Osteoblast (primary cell): ENCODE measurements at places on chromosomes 11 and 22. TPM values are rescaled to one million over a fixed set of nuclear protein-coding genes. Genes with fewer than 3 reads are reported as not detected.

- peak overlapping the region; percentile 5 for H3K27ac ChIP-seq
- no peak for DNase-seq
- peaks cover 24% of the 10 kb centered on the region for H3K4me1 ChIP-seq
- no peak overlapping the region for H3K4me3 ChIP-seq
Measured at GRCh38 chr11:74269161-74269811, 42.2 kb downstream of the P4HA3 start.

DNA sequence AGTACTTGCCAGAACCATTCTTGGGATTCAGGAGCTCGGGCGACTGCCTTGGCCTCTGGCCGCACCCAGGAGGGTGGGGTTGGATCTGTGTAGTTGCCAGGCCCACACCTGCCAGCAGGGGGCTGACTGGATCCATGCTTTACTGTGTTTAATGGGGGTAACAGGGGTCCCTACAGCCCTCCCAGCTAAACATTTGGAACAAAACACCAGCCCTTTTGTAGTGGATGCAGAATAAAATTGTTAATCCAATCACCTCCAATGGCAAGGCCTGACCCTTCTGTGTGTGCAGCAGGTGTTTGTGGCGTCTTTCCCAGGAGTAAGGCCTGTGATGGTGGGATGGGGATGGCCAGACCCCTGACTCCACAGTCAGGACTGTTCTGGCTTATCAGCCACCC, 22.5 kb downstream of the SUN2 start:
- no peaks in the 10 kb centered on the region for H3K27me3 ChIP-seq
- H3K4me1 ChIP-seq = no peaks in the 10 kb centered on the region
- no peak overlapping the region for H3K27ac ChIP-seq
- peak; percentile 91 for DNase-seq
- no peak overlapping the region for H3K4me3 ChIP-seq

GRCh38 chr11:3942956-3943497, 87.6 kb downstream of the STIM1 start:
- no peak overlapping the region for H3K4me3 ChIP-seq
- H3K27me3 ChIP-seq = no peaks in the 10 kb centered on the region
- H3K36me3 ChIP-seq = no peaks in the 10 kb centered on the region
- H3K27ac ChIP-seq = peak overlapping the region; percentile 21
- peak; percentile 42 for DNase-seq

GRCh38 chr11:130721023-130721681, 195.1 kb downstream of the SNX19 start:
- peaks cover 35% of the 10 kb centered on the region for H3K27me3 ChIP-seq
- peaks cover 28% of the 10 kb centered on the region for H3K4me1 ChIP-seq
- no peak overlapping the region for H3K4me3 ChIP-seq
- no peak for DNase-seq
- no peaks in the 10 kb centered on the region for H3K36me3 ChIP-seq

GRCh38 chr11:35838071-35838470, 105.8 kb upstream of the LDLRAD3 start:
- H3K4me1 ChIP-seq = no peaks in the 10 kb centered on the region
- H3K4me3 ChIP-seq = no peak overlapping the region
- no peak for DNase-seq
- H3K27ac ChIP-seq = no peak overlapping the region
- peaks cover 7% of the 10 kb centered on the region for H3K27me3 ChIP-seq
- H3K36me3 ChIP-seq = no peaks in the 10 kb centered on the region

Gene LRP4
- total RNA-seq = 1.5 and 2.2 TPM in 2 replicates
